ENCODE measurements at places on chromosomes 1 and 21.

DNA sequence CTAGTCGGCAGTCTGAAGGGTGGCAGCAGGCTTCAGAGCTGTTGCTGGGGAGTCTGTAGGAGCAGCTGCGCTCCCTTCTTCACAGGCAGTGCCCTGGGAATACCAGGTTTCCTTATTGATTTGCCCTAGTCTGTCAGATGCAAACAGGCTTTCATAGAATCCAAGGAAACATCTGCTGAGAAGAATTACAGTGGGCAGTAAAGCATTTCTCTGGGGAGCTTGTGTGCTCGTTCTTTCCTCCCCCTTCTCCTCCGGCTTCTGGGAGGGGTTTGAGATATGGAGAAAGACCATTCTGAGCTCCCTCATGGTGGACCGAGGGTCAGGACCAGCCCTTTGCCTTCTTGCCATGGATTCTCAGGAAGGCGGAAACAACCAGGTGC is 25.4 kb upstream of the PARP1 start:
- DNase-seq, result peak; percentile 38

GRCh38 chr1:42380586-42381279 is at the start of gene RIMKLA:
Gene RIMKLA (plus strand): TSS chr1:42380792. CDS start chr1:42380935, 143 bp downstream.
- peak; percentile 83 for DNase-seq

DNA sequence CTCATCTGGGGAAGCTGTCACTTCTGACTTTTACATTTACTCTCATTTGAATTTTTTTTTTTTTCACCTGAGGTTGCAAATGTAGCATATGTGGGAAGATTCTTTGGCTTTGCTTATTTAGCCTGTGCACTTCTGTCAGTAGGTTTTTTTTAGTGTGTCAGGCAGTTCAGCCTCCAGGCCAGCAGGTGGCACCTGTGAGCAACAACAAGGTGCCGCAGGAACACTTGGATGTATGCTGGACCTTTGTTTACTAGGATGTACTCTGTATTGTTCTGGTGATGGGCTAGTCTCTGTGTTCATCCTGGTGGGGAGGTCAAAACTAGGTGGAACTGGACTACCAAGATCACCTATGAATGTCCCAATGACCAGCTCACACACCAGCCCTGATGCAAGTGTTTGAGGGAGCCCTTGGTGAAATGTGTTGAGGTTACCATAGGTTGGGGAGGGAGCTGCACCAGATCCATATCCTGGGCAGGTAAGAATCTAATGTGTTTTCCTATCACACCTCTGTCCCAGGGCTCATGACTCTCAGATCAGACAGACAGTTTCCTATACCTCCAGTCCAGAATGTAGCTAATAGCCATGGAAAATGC is 618.2 kb downstream of the BRINP3 start:
- DNase-seq, result no peak

GRCh38 chr1:54493608-54494007 is 54.4 kb upstream of the ACOT11 start:
- no peak for DNase-seq

- no peak for DNase-seq
Measured at GRCh38 chr1:54107131-54107530, 45.7 kb downstream of the CDCP2 start.

- no peak for DNase-seq
Measured at GRCh38 chr21:34365809-34366208, 2.0 kb downstream of the KCNE2 start.

- DNase-seq, result no peak
Measured at GRCh38 chr21:32477424-32477745, 64.9 kb downstream of the EVA1C start.

DNA sequence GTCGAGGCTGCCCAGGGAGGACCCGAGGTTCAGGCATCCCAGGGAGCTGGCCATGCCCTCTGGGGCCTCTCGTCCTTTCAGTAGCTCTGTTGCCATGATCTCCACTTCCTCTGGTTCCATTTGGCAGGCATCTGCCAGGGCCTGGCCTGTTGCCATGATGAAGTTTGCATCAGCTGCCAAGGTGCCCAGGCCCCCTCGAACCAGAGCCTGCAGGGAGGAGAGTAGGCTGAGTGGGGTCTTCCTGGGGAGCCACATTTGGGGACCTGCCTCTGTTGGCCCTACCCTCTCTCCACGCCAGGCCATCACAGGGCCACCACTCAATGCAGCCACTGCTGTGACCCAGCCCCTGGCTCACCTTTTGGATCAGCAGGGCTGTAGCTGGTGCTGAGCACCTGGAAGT is 16.4 kb upstream of the KIF21B start:
- no peak for DNase-seq

- no peak for DNase-seq
Measured at GRCh38 chr1:221515496-221515895, 226.4 kb downstream of the DUSP10 start.

GRCh38 chr1:119968601-119969000 is 72.3 kb upstream of the ADAM30 start:
- no peak for DNase-seq

GRCh38 chr1:28887419-28887834 is 26.9 kb upstream of the EPB41 start:
- DNase-seq, result no peak

DNA sequence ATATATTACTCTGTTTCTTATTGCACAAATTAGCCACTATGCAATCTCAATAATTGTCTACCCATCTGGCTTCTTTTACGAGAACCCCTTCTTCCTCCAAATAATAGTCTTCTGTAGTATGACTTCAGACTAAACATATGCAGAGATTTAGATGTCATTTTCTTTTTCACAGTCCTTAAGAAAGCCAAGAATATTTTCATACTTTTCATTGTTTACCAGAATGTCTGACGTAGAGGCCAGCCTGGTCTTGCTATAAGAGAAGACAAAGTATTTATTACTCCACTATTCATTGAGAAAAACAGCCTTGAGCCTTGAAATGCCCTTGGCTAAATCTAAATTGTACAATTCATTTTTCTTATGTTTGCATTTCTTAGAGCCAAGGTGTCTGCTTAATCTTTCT is 714.9 kb upstream of the CXADR start:
- no peak for DNase-seq

DNA sequence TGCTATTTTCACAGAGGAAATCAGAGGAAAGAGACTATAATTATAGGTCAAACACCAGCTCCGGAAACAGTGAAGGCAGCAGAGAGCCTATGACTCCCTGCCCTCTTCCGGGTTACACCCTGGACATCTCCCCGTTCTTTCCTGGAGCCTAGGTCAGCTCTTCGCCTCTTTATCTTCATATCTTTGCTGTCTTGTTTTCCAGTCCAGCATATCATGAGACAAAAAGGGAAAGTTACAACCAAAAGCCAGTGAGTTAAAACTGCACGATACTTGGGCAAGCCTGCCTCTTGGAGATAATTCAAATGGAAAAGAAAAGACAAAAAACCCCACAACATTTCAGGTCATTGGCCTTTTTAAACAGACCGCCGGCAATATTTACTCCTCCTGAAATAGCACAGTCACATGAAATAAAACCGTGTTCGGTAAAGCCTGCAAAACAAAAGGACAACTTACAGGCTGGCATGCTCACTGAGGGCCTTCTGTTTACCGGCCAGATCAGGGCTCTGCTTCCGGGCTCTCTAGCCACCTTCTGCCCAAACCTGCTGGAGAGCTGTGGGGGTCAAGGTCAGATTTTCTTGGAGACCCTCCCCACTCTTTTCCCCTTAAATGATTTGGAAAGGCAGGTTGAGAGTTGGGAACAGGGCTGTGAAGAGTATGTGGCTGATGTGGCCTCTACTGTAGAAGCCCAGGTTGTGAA is 42.8 kb upstream of the PPP2R5A start:
- no peak for DNase-seq

DNA sequence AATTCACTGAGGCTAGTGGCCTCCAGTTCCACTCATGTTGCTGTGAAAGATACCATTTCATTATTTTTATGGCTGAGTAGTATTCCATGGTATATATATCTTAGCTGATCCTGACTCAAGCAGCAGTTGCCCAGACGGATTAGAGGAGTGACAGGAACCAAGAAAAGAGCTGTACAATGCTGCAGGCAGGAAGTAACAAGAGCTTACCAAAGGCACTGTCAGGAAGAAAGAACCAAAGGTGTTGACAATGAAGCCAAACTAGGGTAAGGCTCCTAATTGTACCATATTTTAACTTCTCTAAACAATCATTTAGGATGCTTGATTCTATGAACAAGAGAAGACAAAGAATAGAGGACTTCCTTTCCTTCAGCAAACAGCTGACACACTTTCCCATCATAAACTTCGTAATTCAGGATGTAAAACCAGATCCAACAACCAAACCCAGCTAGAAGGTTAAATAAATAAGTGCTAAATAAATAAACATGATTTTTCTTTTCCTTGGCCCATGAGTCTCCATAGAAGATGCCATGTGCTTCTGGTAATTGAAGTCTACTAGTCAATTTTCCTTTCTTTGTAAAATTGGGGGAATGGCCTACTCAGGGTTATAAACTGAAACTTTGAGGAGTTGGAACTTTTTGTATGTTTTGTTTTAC is 248.2 kb upstream of the SGIP1 start:
- no peak for DNase-seq

DNA sequence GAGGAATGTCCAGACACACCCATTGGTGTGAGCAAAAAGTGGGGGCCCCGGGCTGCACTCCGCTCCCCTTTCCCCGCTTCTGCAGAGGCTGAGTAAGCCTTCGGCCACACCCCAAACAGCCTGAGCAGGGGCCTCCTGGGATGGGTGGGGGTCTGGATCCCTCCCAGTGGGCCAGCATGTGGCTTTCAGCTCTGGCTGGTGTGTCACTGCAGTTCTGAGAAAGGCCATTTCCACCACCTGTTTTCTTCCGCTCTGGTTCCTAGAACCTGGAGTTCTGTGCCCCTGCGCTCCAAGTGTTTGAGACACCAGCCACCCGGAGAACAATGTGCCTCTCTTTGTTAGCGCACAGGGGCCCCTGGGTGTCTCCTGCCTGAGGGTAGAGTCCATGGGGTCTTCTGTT is 30.9 kb downstream of the SLC37A1 start:
- no peak for DNase-seq

GRCh38 chr21:30447056-30447455 is 7.0 kb downstream of the KRTAP15-1 start:
- no peak for DNase-seq

GRCh38 chr21:31848326-31848985 is 24.4 kb upstream of the HUNK start:
- no peak for DNase-seq

DNA sequence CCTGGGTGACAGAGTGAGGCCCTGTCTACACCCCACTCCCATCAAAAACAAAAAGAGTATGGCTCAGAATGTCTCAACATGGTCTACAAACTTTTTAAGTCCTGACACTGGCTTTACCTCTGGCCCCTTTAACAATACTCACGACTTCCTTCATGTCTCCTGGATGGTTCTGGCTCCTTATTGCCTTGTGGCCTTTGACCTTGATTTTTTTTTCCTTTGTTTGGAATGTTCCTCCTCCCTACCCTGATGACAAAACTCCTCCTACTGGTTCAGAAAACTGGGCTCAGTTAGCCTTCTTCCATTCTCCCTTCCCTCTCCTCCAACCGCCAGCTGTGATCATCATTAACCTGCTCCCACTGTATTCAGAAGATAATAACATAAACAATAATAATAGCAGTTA is 4.6 kb upstream of the SOAT1 start:
- no peak for DNase-seq

GRCh38 chr1:78060857-78061563 is 15.2 kb downstream of the GIPC2 start:
- no peak for DNase-seq

GRCh38 chr1:191929383-191929782 is 228.9 kb upstream of the RGS18 start:
- no peak for DNase-seq

DNA sequence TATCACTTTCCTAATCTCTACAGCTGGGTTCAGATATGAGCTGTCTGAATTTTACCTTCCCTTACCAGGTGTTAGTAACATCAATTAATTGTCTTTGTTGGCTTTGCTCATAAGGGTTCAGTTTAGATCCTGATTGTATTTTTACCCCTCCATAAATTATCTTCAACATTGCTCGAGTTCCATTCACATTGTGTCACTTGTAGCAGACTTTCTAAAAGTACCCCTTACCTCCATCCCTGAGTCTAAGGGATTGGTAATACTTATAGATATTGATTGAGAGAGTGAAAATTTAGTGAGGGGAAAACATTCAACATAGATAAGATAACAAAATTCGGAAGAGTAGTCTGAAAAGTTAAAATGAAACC is 7.3 kb downstream of the RASAL2 start:
- DNase-seq, result no peak

DNA sequence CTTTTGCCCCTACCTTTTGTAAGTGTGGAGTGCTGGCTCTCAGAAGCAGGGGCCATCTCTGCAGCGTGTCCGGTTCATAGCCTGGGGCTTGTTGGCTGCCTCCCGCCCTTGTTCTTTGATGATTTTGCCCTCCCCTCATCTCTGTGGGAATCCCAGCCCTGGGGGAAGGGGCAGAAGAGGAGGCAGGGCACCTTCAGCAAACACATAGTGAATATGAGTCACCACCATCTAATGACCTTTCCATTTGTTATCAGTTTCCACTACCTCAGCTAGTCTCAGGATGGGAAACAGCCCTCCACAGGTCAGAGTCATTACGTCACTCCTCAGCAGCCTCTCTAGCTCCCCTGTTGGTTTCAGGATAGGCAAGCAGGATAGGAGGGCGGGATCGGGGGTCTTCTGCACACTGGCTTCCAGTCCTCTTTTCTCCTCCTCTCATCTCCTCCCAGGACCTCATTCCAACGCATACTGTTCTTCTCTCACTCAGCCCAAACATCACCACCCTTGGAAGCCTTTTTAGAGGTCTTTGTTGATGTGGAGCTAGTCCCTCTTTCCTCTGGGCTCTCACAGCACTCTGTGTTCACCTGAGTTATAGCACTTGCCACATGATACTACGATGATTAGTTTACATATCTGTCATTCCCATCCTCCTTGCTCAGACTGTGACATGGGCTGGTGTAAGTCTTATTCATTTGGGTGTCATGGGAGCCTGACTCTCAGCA is 15.8 kb downstream of the GADD45A start:
- DNase-seq, result no peak

- no peak for DNase-seq
Measured at GRCh38 chr1:147784941-147785340, 24.5 kb upstream of the GJA5 start.

DNA sequence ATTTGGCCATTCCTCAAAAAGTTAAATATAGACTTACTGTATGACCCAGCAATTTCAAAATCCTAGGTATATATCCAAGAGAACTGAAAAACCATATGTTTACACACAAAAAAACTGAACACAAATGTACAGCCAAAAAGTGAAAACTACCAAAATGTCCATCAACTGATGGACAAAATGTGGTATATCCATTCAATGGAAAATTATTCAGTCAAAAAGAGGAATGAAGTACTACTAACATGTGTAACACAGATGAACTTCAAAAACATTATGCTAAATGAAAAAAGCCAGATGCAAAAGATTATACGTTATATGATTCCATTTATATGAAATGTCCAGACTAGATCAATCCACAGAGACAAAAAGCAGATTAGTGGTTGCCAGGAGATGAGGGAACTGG is 8.0 kb downstream of the AIDA start:
- DNase-seq, result no peak

DNA sequence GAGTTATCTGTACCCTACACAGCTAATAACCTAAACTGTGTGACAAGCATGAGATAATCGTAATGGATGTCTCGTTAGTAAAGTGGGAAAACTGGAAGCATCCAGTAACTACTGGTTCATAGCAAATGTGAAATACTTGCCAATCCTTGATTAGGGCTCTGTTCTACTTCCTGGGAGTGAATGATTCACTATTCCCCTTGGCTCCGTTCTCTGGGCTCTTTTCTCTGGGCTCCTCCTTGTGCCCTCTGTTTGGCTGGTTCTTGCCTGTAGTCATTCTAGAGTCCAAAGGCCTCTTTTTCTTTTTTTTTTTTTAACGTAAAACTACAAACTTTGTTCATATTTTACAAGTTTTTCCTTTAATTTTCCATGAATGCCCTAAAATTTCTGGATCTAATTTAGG is 465.8 kb upstream of the PLXNA2 start:
- DNase-seq, result no peak

- DNase-seq, result peak; percentile 60
Measured at GRCh38 chr1:160070243-160071163, 543 bp upstream of the KCNJ10 start.
